ENCODE measurements at places on chromosomes 13 and 19.

DNA sequence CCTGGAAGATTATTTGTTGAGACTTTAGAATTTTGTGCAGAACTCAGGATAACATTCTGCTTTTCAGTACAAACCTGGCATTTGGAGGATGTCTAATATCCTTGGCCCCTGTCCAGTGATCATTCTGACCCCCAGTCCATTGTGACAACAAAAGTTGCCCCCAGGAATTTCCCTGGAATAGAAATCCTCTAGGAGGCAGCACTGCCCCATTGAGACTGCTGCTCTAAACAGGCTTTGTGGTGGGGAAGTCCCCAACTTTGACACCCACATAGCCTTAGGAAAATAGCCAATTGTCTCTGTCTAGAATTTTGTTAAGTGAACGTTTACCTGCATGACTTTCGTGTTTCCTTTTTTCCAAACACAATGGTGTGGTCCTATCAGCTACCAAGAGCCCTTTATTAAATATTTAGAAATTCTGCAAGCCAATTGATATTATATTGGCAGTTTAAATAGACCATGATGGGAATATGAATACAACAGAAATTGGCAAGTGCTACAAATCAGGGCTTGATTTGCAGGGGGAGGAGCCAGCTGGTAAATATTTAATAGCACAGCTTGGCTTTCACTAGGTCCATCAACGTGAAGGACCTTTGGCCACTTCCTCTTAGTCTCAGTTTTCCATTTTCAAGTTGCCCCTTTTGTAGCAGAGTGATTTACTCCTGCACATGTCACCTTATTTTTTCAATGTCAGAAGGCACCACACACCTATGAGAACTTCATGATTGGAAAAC, 451.7 kb downstream of the EFNB2 start:
- DNase-seq = peak; percentile 52

GRCh38 chr19:19591133-19591825, 27.2 kb downstream of the PBX4 start:
- DNase-seq = peak; percentile 97

- DNase-seq = no peak
Measured at GRCh38 chr13:27592865-27593264, 27.5 kb downstream of the LNX2 start.

- no peak for DNase-seq
Measured at GRCh38 chr19:2683430-2684003, 19.0 kb downstream of the GNG7 start.
